ENCODE measurements at places on chromosomes 1 and 21.

DNA sequence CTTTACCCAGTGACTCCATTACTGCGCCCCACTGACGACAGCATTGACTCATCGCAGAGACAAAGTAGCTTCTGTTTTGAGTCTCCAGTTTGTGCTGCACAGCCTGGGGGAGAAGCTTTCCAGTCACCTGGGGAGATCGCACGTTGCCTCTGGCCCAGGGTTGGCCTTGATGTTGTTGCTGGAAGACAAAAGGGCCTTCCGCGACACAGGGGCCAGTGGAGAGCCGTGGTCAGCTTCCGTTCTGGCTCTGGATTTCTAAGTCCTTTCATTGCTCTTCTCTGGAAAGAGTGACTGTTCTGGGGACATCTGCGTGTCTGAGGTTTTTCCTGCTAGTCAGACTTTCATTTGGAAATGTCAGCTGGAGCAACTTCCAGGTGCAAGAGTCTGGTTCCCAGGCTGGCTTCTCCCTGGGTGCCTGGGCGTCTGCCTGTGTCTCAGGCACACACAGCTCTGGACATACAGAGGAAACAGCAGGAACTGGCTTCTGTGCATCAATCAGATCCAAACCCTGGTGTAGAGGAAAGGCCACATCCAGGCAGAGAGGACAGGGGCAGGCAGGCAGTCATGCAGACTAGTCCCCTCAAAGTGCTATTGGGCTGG is 257.0 kb downstream of the SIPA1L2 start:
- DNase-seq: no peak

GRCh38 chr1:40626383-40626770 is 39.1 kb downstream of the RIMS3 start:
- no peak for DNase-seq

DNA sequence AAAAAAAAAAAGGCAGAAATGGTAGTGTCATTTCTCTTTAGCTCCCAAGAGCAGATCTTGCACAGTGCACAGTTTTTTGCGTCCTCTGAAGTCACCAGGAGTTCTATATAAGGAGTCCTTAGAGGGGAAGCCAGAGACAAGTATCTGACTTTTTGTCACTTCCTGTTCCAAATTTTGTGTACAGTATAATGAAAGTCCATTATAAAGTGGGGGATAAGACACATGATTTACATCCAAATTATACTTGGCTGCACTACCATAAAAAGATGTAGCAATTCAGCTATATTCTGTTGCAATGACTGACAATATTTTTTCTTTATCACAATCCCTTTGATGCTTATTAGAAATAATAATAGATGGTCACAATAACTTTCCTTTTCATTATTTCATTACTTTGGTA is 1276.9 kb upstream of the ADGRL2 start:
- DNase-seq: no peak

DNA sequence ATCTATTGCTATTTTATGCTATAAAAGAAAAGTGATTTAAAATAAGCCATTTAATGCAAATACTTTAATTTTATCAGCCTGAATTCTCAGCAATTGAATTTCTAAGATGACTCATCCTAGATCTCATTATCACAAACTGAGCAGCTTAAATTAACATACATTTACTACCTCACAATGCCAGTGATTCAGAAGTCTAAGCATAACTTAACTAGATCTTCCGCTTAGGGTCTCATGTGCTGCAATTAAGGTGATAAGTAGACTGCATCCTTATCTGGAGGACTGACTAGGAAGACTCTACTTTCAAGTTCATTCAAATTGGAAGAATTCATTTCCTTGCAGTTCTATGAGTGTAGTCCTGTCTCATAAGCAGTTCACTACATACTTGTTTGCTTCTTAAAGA is 286.6 kb downstream of the COL11A1 start:
- DNase-seq: no peak

DNA sequence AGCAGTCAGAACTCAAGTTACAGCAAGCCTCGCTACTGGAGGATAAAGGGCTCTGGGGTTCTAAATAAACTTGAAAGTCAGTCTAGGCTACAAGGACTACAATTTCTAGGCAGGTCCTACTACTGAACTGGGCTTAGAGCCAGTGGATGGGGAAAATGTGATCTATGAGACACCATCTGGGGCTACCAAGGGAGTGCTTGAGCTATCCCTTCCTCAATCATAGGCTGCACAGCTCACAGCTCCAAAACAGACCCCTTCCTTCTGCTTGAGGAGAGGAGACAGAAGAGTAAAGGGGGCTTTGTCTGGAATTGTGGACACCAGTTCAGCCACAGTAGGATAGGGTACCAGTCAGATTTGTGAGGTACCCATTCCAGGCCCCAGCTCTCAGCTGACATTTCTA is 145.8 kb upstream of the SNX7 start:
- DNase-seq: no peak

- no peak for DNase-seq
Observed at GRCh38 chr1:221778535-221779142, 36.8 kb upstream of the DUSP10 start.

DNA sequence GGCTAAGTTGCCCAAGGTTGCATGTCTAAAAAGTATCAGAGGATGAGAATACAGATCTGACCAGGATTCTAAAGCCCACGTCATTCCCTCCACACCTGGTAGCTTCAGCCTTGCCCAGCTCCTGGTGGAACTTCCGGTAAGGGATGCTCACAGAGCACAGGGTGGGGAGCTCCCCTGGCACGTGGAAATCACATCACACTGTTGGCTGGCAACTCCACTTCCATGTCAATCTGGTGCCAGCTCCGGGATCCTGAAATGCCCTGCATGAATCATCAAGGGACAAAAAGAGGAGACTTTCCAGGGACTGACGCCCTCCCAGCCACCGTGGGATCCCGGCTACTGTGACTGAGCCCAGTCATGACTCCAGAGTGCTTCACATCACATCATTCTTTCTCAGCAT is 12.4 kb upstream of the BCAR3 start:
- DNase-seq: no peak

DNA sequence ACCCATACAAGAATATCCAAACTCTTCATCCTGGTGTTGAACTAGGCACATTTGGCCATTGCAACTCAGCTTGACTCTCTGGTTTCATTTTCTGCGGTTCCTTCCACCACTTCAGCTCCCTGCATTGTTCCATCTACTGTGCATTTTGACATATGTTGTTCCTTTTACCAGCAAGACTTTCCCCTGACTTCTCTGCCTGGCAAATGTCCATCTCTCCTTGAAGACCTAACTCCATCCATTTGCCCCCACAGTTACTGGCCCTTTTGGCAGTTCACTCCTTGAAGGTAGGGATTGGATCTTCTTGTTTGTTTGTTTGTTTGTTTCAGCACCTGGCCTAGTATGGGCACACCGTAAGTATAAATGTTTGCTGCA is 8.7 kb downstream of the PADI2 start:
- DNase-seq: no peak

GRCh38 chr1:28046716-28047115 is 41.7 kb downstream of the EYA3 start:
- no peak for DNase-seq

GRCh38 chr1:210951279-210951678 is 182.7 kb downstream of the KCNH1 start:
- DNase-seq: no peak

DNA sequence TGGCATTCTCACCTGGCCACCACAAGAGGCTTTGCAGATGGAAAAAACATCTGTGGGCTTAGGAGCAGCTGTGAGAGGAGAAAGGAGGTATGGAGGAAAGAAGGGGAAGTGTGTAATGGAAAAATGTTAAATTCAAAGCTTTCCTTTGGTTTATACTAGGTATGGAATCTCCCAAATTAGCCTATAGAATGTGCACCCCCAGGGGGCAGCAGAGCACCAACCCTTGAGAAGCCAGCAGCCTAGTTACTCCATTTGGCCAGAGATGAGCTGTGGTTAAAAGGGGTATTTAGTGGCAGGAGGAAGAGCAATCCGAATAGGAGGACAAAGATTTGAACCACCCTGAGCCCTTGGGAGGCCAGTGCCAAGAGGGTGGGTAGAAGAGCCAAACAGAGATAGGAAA is 97.5 kb upstream of the CTTNBP2NL start:
- DNase-seq: peak; percentile 14

DNA sequence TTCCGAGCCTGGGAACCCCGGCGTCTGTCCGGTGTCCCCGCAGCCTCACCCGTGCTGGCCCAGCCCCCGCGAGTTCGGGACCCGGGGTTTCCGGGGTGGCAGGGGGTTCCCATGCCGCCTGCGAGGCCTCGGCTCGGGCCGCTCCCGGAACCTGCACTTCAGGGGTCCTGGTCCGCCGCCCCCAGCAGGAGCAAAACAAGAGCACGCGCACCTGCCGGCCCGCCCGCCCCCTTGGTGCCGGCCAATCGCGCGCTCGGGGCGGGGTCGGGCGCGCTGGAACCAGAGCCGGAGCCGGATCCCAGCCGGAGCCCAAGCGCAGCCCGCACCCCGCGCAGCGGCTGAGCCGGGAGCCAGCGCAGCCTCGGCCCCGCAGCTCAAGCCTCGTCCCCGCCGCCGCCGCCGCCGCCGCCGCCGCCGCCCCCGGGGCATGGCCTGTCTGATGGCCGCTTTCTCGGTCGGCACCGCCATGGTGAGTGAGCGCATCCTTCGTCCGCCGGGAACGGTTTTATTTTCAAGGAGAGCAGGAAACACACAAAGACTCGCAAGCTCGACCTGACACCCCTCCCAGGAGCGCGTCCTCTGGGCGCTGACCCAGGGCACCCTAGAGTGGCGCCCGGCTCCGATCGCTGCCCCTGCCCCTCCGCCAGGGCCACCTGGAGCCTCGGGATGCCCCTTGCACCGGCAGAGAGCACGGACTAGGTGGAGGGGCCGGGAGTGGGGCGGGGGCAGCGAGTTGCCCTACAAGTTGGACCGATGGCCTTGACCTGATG is at the start of gene ABCG1:
Gene ABCG1 (plus strand): TSS at position 305 of the 770 bp plus-strand sequence. CDS start 123 bp downstream, at position 428.
- DNase-seq: no peak

GRCh38 chr1:216173376-216173995 is 249.8 kb downstream of the USH2A start:
- no peak for DNase-seq

DNA sequence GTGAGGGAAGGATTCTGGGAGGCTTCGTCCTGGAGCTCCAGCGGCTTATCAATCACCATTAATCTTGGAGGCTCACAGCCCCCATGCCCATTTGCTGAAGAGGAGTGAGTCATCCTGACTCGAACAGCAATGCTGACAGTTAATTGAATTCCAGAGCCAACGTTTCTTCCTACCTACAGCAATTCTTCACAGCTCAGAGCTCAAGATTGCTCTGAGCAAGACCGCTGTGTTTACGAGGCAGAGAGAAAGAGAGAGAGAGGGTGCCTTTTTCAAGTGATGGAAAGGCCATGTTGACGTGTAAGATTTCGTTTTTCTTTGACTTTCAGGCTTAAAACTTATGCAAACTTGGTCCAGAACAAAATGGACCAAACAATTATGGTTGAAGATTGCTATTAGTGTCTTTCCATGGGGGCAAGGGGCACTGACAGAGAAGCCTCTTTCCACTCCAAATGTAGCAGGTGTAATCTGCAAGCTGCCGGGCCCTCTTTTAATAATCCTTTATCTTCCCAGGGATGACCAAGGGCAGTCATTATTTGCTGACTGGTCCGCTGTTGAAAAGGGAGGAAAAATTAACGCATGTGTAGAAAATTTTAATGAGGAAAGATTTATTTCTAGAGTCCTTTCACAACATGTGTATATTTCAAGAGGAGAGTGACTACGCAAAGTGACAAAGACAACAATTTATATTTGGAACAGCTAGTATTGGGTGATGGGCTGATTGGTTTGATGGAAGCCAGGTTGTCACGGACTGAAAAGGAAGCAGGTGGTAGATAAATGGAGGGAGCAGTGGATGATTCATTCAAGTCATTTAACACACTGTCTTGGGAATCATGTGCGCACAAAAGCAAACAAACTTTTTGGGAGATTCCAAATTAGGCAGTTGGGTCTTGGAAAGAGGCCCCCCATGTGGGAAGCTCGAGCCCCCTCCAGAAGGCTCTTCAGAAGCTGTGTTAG is 136.1 kb upstream of the IRF2BP2 start:
- DNase-seq: no peak

GRCh38 chr1:203306089-203306964 is 1.0 kb downstream of the BTG2 start:
- DNase-seq: no peak

DNA sequence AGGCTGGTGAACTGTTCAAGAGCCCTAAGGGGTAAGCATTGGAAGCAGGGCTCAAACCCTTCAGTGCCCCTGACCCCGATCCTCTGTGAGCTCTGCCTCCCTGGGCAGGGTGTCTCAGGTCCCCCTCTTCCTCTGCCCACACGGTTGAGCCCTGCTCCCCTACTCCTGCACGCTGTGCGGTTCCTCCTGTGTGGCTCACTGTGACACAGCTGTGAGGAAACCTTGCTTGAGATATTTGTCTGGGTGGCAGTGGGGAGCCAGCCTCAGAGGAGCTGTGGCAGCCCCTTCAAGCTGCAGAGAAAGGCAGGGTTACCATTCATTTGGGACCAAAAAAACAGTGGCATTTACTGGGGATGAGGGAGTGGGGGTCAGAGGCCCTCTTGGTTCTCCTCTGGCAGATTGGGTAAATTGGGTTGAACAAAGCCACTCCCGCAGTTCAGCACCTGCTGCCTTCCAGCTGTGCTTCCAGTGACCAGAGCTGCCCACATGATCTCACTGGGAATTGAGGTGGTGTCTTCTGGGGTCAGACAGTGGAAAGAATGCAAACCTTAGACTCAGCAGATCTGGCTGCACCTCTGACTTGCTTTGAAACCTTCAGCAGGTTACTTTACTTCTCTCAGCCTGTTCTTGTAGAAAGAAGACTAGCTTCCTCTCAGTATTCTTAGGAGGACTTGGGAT is 60.6 kb upstream of the CD1D start:
- no peak for DNase-seq

DNA sequence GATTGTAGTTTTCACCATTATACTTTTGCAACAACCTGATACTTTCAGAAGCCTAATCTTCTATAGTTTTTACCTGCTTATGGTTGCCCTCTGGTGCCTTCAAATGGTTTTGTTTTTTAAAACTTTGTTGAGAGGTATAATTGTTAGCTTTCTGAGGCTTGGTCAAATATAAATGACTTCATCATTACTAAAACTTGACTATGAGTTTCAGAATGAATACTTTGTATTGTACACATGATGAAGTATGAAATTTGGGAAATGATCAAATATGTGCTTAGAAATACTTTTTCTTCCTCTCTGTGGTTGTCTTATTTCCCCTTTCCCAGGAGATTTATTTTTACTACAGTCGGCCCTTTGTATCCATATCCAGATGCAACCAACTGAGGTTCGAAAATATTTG is 151.8 kb upstream of the B3GALT2 start:
- no peak for DNase-seq

GRCh38 chr1:87335175-87335884 is 6.7 kb downstream of the LMO4 start:
- DNase-seq: peak; percentile 52

DNA sequence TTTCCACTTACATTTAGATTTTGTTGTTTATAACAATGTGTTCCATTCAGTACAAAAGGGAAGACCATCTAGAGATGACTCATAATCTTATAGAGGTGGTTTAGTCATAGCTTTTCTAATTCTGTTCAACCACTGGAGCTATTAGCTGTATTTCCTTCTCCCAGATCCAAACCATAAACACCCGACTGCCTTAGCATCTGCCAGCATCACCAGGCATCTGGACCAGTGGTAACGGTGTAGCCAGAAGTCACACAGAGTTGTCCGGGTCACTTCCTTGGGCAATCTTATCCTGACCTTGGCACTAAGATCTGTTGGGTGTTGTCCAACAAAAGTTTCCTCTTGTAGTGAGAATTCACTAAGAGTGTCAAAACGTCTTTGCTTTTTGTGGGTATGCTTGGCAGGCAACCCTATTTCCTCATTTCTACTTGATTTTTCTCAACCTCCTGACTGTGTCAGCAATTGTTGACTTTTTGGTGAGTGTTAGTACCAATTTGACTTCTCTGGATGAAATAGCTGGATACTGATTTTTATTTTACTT is 372.1 kb upstream of the B3GALT2 start:
- DNase-seq: no peak

- no peak for DNase-seq
Observed at GRCh38 chr1:178232949-178233348, 139.0 kb downstream of the RASAL2 start.
